ENCODE measurements at places on chromosomes 1 and 21.
A peak's percentile ranks its signal among the peaks of the same experiment; 100 is the strongest.

DNA sequence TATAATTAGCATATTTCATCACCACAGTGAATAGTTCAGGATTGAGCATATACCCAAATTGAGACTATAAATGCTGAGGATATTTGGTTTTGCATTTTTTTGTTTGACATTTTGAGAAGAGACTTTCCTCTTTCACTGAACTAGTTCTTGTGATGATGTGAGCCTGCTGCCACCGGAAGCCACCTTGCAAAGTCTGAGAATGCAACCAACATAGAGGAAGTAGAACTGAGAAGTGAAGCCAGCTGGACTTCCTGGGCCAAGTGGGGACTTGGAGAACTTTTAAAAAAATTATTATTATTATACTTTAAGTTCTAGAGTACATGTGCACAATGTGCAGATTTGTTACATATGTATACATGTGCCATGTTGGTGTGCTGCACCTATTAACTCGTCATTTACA is 102.3 kb downstream of the RPE65 start:
- no peak for DNase-seq

DNA sequence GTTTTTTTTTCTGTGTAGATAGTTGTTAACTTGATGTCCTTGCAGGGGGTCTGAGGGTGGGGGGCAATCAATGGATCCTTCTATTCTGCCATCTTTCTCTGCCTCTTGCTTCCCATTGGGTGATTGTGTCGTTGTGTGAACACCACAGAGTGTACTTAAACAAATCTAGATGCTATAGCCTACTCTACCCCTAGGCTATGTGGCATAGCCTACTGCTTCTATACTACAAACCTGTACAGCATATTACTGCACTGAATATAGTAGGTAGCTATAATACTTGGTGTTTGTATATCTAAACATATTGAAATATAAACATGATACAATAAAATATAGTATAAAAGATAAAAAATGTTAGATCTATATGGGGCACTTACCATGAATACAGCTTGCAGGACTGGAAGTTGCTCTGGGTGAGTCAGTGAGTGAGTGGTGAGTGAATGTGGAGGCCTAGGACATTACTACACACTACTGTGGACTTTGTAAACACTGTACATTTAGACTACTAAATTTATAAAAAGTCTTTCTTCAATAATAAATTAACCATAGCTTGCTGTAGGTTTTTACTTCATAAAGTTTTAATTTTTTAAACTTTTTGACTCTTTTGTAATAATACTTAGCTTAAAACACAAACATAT is 105.4 kb downstream of the CENPF start:
- DNase-seq = no peak

DNA sequence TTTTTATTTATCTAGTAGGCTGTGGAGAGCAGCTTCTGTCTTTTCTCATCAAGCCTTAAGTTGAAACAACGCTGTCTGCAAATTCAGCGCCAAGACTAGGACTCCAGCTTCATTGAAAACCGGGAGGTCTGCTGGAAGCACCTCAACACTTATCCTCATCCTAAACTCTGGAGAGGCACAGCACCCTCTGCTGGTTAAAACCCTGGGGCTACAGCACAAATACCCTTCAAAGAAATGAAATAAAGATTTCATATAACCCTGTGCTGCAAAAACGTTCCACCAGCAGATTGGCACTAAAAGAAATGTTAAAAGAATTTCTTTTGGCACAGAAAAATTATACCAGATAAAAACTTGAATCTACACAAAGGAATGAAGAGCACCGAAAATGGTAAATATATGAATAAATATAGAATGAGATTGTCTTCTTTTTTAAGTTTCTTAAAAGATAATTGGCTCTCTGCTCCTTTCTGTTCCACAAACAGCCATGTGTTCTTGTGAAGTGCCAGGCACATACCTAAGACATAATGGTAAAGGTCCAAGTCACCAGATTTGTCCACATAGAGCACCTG is 227.7 kb upstream of the SAMSN1 start:
- DNase-seq = no peak

GRCh38 chr1:58944439-58944838 is 160.6 kb upstream of the JUN start:
- no peak for DNase-seq

DNA sequence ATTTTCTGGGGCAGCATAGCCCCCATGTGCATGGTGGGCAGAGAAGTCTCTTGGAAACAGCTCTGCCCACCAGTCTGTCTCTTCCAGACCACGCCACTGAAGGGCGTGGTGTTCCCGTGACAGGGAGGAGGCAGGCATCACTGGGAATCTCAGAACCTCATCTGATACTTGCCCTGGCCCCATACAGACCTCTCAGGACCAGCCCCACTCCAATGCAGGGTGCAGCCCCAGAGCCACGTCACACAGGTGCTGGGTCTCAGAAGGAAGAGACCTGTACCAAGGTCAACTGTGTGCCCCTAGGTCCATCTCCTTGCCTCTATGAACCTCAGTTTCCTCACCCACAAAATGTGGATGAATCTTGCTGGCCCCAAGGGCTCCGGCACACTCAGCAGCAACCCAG is 7.3 kb downstream of the RAP1GAP start:
- DNase-seq = no peak

DNA sequence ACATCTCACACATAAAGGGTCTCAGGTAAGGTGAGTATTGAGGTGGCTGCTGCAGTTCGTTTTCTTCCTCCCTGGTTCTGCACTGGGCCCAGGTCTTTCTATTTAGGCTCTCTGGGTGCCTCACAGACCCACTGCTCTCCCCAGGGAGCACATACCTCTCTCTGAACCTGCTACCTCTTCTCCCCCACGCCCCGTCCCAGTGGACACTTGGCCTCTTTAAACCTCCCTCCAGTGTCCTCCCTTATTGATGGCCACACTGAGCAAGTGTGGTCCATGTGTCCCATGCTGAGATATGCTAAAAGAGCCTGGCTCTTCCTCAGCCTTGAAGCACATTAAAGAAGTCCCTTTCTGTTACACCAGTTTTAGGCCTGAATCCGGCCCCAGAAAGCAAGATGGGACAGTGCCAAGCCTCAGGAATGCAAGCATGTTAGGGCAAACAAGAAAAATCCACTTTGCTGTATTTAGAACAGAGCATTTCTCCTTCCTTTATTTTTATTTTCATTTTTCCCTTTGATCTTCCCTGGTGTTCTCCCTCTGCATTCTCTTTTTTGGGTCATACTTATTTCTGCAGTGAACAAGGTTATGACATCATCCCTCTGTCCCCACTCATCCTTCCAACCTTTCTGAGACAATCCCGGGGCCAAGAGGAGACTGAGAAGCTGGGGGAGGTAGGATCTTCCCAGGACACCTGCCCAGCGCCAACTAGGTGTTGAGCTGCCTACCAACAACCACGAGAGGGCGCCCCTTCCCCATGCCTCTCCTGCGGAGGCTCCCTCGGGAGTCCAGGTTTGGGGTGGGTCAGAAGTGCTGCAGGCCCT is 5.0 kb upstream of the CHI3L2 start:
- peak; percentile 28 for DNase-seq

DNA sequence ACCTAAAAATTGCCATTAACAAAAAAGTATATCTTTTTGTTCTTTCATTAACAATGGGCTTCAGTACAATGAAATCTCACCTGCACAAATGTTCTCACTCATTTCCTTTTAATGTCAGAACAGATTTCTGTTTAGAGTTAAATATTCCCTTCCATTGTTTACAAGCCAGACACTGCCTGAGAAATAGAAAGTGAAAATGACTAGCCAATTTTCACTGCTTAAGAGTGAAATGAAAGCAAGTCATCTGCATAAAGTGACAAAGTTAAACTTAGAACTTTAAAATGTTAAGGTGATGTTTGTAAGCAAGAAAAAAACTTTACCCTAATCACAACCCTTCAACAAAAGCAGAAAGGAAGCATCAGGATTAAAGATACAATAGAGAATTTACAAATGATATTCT is 27.5 kb downstream of the COA6 start:
- DNase-seq = no peak

DNA sequence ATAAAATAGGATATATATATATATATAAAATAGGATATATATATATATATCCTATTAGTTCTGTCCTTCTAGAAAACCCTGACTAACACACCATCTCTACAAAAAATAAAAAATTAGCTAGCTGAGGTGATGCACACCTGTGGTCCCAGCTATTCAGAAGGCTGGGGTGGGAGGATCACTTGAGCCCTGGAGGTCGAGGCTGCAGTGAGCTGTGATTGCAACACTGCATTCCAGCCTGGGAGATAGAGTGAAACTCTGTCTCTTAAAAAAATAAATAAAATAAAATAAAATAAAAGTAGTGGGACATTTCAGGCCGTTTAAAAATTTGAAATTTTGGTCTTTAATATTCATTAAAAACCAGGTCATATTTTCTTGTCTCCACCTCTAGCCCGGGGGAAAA is 4.2 kb upstream of the RRP1 start:
- DNase-seq = no peak

DNA sequence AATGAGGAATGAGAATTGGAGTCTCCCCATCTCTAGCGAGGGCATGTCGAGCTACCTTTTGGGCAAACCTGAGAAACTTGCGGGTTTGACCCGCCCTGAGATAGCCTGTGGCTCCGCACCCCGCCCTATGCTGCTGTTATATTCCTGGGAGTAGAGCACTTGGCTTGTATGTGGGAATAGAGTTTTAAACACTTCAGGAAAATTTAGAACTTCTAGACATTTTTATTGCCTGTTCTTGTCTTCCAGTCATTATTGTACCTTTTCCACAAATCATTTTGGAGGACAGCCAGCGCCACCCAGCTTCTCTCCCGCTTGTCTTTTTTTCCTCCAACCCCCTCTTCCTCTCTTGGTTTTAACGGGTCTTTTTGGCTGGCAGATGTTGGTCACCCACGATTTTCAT is 738 bp downstream of the GNPAT start:
- DNase-seq = no peak

GRCh38 chr1:230430499-230430898 is 4.4 kb upstream of the PGBD5 start:
- DNase-seq = no peak

DNA sequence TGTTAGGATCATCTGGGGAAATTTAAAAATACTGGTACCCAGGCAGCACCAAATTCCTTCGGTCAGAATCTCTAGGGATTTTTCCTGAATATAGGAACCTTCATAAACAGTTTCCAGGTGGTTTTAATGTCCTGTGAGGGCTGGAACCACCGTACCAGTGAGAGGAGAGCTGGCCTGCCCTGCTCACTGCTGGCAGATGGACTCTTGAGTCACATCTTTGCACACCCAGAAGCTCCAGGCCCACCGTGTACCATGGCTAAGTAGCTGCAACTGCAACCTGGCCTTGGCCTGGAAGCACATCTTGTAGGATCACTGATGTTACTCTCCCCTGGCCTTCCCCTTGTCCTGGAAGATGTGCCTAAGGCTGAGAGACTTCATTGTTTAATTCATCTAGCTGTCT is 181.5 kb downstream of the DISC1 start:
- DNase-seq = no peak

GRCh38 chr1:38489844-38490270 is 369.7 kb downstream of the RRAGC start:
- no peak for DNase-seq

- DNase-seq = peak; percentile 91
Measured at GRCh38 chr1:27671964-27672749, at the start of gene IFI6. IFI6 (minus strand) TSS chr1:27672192; CDS start chr1:27669314, 2,878 bp downstream.

GRCh38 chr1:228059634-228060457 is 22.7 kb upstream of the ARF1 start:
- DNase-seq = no peak

DNA sequence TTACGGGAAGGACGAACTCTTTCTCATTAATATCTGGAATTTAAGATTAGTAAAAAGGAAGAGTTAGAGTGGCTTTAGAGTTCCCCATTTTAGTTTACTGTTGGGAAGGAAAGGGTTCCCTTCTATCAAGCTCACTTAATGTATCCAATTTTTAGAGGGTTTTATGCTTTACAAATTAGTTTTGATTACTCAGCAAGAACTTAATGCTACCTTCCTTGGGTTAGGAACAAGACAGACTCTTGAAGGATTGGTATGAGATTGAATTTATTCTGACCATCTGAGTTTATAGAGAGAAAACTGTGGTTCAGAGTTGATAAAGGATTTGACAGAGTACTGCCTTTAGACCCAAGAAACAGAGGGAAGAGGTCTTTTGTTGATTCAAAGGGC is 29.5 kb upstream of the RGS4 start:
- no peak for DNase-seq

DNA sequence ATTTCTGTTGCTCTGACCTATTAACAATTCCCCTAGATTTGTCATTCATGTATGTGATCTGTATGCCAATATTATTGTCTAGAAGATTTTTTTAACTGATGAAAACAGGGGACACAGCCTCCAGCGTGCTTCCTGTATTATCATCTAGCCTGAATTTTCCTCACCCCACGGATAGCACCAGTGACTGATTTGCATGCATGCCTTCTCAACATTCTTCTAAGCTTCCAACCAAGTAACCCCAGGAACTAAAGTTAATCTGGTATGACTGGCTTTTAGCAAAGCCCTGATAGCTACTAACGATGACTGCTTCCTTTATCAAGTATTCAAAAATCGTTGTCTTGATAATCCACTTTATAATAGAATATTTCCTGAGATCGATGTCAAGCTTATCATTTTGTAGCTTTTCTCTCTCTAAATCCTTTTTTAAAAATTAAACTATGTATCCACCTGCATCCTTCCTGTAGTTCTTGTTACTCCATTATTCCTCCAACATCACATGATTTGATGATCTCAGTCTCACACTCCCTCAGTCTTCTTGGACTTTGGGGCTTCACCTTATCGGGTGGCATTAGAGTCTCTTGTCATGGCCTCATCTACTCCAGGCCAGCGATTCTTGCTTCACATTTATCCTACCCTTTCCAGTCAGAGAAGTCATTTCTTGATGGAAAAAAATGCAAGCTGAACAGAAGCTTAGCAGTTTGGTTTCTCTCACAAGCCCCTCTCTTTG is 19.0 kb downstream of the BCAR3 start:
- no peak for DNase-seq

DNA sequence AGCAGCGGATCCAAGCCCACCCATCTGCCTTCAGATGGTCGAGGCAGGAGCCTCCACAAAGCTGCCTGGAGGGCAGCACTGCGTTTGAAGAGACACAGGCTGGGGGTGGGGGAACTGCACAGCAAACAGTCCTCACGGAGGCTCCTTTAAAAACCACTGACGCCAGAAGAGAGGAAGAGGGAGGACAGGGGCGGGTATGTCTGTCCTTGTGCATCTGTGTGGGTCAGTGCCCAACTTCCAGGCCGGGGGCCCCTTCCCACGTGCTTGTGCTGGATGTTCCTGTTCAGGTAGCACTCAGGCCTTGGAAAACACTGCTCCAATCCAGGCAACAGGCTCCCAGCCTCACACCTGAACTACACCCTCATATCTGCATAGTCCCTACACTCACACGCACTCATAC is 7.7 kb downstream of the AHDC1 start:
- no peak for DNase-seq

- no peak for DNase-seq
Measured at GRCh38 chr1:90591355-90591969, 125.6 kb downstream of the BARHL2 start.

Measured in smooth muscle cell of the brain vasculature (primary cell).